ENCODE measurements at places on chromosomes 3 and 15.

GRCh38 chr15:65307978-65308377 is 3.5 kb downstream of the RNU5B-1 start:
- no peak for DNase-seq

- no peak for DNase-seq
Observed at GRCh38 chr15:98933406-98933805, 74.2 kb downstream of the PGPEP1L start.

- DNase-seq: no peak
Observed at GRCh38 chr3:64805248-64805647, 117.4 kb upstream of the ADAMTS9 start.

- no peak for DNase-seq
Observed at GRCh38 chr15:32657198-32657883, 15.8 kb downstream of the SCG5 start.

DNA sequence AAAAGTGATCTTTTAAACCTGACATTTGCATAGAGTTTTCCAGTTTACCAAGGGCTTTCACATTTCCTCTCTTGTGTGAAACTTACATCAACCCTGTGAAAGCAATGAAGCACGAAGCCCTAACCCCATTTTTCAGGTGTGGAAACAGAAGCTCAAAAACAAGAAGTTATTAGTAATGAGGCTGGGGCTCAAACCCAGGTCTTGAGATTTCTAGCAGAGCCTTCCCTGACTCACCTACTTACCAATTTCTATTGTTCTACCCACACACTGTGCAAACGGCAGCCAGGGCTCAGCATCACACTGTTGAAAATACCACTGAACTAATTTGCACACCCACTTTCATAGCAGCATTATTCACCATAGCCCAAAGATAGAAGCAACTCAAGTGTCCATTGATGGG is 117.8 kb upstream of the IGF1R start:
- no peak for DNase-seq

DNA sequence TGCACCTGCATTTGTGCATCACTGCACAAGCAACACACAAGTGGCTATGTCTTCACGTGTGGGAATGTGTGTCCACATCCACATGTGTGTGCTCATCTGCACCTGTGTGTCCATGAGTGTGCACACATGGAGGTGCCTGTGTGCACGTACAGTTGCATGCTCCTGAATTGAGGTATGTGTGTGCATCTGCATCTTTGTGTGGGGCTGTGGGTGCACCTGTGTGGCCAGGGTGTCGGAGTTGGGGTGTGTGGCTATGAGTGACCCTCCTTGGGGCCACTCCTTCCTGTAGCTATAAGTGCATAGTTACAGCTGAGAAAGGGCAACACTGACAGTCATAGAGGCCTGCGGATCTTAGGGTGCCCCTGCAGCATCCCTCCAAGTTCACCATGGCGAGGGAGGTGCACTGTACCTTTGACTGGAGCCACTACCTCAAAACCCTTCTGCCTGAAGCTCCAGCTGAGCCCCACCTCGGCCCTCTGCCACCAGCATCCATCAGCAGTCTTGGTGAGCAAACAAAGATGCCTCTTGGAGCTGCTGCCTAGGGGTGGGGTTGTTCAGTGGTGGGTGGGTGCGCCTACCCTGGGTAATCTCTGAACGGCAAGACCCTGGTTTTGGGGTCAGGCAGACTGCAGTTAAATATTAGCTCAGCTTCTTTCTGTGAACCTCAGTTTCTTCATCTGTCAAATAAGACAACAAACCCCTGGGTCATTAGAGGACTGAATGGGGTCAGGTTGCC is 5.2 kb upstream of the HHATL start:
- DNase-seq: no peak

- DNase-seq: no peak
Observed at GRCh38 chr3:197173620-197174019, 124.8 kb downstream of the DLG1 start.

DNA sequence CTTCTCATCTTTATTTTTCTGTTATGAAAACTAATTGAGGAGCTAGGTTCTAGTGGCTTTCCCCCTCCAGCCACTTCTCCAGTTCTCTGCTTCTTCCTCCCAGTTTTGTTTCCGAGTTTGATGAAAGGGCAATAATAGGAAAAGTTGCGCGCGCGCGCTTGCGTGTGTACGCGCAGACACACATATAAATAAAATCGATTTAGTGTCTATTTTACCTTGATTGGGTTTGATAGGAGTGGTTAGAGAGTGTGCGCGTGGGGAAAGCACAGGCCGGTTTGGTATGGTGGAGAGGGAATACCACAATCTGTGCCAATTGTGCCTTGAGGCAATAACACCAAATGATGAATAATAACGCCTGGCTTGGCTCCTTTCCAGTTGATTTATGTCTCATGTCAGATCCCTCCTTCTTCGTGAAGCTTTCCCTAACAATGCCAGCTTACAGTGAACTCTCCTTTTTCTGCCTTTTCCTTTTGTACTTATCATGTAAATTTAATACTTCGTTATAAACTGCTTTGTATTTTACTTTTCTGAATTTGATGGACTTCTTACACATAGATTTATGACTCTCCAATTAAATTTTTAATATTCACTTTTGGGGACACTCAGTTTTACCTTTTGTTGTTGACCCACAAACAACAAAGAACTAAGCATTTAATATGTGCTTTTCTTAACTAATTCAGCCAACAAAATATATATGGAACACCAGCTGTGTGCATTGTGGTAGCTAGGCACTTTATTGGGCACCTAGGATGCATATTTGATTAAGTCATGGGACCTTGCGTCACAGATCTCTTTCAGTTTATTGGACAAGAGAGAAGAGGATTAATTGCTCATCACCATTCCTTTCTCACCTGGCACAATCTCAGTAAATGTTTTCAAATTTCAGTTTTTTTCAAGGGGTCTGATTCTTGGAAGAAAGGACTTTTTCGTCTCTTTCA is 1.7 kb downstream of the TIPARP start:
- no peak for DNase-seq

DNA sequence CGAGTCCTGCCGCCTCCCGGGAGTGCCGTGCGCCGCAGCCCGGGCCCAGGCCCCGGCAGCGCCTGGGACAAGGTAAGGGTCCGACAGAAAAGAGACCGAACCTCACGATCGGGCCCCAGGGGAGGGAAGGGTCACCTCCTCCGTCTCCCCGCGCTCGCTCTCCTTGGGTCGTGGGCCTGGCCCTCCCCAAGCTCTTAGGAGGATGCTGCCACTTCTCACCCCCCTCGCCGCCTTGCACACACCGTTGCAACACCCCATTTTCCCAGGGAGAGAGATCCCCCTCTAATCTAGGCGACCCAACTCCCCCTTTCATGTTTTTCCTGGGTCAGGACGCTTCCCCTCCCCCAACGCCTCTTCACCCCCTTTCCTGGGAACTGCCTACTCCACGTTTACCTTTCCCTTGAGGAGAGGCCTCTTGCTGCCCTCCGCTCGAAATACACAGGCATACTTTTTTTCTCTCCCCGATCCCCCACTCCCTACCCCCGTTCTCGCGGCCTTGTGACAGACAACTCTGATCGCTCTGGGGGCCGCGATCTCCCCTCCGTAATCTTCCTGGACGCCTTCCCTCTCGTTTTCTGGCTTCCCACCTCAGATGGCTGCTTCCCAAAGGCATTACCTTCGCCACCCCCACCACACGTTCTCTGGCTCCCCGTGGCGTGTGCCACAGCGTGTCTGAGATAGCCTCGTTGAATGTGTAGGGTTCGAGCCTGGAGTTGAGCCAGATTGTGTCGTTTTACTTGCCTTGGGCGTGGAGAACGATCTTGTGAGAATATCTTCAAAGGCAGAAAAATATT is 688 bp downstream of the SETD5 start:
- DNase-seq: no peak

GRCh38 chr3:18901571-18901970 is 246.7 kb upstream of the KCNH8 start:
- DNase-seq: no peak

GRCh38 chr3:103393395-103394186 is 958.8 kb downstream of the ZPLD1 start:
- no peak for DNase-seq

GRCh38 chr3:107218864-107219269 is 158.4 kb upstream of the CCDC54 start:
- no peak for DNase-seq

DNA sequence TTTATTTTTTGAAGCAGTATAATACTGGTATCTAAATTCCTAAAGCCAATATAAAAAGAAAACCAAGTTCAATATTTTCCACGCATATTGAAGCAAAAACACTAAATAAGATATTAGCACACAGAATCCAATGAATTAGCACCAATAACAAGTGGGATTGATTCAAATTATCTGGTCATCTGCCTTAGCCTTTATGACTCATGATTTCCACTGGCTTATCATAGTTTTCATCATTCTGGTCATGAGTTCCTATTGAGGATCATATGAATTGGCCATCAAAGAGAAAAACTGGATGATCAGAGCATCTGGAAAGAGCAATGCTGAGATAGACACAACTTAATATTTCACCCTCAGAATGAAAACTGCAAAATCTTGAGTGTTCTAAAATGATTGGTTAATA is 809.9 kb downstream of the MCTP2 start:
- no peak for DNase-seq

- no peak for DNase-seq
Observed at GRCh38 chr3:45557471-45557870, 37.1 kb upstream of the LIMD1 start.
